ENCODE measurements at places on chromosomes 6 and 20.

GRCh38 chr20:62193079-62194025, 10.5 kb downstream of the MTG2 start:
- DNase-seq = no peak

DNA sequence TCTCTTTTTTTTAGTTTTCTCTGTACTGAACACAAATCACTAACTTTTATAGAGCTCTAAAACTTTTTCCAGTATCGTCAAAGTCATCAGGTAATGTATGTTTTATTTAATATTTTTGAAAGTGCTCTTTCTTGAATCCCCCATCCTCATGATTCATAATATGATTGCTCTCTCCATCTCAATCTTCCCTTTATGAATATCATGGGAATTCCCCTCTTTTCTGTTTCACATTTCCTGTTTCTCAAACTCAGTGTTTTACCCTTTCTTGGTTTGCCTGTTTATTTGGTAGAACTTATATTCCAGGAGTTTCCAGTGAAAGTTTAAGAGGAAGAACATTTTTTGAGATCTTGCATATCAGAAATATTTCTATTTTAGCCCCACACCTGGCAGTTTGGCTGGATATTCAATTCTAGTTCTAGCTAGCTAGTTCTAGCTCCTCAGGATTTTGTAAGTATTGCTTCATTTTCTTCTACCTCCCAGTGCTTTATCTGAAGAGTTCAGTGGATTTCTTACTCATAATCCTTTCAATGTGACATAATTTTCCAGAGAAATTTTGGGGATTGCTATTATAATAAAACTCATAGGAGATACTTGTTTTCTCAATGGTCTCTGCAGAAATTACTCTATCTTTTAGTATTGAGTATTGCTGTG, 6.1 kb upstream of the C6orf58 start:
- no peak for DNase-seq

GRCh38 chr6:129364037-129364436, 345.9 kb downstream of the ARHGAP18 start:
- peak; percentile 97 for DNase-seq

DNA sequence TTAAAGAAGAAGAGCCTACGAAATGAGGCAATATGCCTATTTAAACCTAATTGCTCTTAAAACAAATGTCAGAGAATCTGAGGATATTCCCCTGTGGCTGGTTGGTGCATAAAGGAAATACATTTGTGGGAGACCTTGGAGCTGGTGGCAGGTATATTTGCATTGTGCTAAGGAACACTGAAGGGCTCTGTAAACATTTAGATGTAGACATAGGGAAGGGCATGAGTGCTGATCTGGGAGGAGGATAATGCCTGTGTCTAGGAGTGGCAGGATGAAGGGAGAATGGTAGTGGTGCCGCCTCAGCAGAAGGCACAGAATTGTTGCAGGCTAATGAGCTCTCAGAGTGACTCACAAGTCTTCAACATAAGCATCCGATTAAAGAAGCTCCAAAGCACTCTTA, 85.8 kb downstream of the CD164 start:
- DNase-seq = peak; percentile 5

GRCh38 chr6:139748353-139749146, 374.1 kb upstream of the CITED2 start:
- no peak for DNase-seq

DNA sequence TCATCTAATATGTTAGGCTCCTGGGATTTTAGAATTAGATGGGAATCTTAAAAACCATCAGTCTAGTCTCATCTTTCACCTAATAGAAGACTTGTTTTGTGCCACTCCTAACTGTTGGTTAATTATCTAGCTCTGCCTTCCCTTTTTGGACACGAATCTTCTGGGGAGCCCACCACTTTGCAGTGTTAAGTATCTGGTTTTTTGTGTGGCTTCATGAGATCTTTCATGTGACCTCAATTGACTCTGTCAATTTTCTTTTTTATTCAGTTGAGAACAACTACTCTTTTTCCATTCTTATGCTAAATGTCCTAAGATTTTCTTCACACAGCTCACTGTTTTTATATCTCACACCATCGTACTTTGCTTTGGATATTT, 16.9 kb downstream of the TBPL1 start:
- no peak for DNase-seq

DNA sequence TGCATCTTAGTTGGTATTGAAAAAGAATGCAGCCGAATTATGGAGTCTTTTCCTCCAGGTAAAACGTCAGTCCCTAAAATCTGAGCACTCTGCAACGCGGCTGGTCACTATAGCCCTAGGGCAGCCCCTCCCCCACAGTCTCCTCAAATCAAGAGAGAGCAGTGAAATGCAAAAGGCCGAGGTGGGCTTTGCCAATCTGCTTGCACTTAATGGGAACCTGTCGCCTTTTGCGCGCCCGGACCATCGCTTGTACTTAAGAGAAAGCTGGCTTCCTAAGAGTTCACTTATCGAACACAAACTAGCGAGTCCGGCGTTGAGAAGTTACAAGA, 447 bp downstream of the MCM3 start:
- peak; percentile 63 for DNase-seq

DNA sequence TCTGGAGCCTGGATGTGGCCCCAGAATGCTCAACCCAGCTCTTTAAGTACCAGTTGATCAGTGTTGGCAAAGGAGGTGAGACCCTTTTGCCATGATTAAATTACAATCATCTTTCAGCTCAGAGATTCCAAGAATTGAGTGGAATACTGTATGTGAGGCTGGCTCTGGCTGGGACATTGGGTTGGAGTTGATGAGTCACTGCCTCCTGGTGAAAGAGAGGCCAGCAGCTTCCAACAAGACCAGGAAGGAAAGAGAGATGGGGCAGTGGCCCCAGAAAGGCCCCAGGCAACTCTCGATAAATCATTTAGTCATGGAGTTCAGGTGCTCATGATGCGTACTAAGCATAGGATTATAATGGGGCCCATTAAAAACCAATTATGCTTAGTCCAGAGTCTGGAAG, 2.1 kb downstream of the TGM6 start:
- DNase-seq = no peak

DNA sequence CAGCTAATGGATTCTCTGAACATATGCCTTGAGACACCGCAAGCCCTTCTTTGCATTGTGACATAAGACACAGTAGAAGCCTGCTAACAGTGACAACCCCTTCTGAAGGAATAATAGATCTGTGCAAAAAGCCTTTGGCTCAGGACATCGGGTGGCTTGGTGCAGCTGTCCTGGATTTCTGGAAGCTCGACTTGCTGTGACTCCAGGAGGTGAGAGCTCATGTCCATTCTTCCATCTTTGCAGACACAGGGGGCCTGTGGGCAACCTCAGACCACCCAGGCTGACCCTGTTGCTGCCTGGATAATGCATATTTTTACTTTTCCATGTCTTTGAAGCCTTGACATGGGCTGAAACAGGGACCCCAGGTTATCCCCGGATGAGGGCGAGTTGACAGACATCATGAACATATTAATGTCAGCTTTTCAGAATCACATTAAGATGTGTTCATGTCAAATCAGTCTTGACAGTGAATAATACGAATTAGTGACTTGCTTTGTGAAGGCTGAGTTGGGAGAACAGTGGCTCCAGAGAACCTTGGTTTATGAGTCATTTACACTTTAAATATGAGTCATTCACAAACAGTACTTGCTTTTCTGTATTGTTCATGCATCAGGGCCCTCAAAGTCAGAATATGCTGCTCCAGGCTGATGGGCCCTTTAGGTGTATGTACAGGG, 66.8 kb upstream of the IYD start:
- DNase-seq = no peak

DNA sequence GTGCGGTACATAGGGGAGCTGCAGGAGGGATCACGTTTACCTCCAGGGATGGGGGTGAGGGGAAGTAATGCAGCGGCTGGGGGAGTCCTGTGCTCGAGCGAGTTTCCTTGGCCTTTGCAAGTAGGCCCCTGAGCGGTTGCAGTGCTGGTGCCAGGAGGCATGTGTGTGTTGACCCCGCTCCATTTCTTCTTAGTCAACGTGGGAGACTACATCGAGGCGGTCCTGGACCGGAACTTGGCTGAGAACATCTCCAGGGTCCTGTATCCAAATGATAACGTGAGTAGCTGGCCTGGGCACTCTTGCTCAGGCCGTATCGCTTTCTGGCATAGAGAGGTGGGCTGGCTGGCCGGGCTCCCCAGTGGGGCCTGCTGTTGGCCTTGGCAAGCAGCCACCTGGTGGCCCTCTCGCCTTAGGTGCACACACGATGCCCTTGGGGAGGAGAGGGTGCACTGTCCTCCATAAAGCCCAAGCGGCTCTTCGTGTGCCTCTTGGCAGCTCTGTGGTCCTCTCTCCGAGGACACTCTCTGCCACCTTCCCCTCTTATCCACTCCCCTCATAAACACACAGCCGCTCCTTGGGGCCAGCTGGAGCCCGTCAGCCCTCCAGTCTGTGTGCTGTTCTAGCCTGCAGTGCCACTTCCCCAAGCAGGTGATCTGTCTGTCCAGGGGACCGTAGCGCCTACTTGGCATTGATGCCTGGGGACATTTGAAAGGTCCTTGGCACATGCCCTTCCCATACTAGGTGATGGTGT, 29.3 kb downstream of the PYGB start:
- DNase-seq = no peak

- DNase-seq = no peak
These were observed 19.8 kb upstream of the GJA10 start for GRCh38 chr6:89874438-89874837.

DNA sequence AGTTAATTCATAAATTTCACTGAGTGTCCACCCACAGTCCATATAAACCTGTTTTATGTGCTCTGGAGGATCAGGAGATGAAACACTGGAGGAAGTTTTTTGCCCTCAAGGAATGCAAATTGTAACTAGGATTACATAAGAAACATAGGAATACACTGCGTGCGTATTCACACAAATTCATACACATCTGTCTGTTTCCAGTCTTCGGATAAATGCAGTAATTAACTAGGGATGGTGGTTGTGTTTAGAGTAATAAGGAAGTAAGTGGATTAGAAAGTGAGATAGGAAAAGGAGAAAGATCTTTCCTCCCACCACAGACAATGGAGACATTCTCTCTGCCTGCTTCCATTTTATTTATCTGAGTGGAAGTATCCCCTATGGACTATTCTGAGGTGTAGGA, 35.7 kb upstream of the POPDC3 start:
- no peak for DNase-seq

DNA sequence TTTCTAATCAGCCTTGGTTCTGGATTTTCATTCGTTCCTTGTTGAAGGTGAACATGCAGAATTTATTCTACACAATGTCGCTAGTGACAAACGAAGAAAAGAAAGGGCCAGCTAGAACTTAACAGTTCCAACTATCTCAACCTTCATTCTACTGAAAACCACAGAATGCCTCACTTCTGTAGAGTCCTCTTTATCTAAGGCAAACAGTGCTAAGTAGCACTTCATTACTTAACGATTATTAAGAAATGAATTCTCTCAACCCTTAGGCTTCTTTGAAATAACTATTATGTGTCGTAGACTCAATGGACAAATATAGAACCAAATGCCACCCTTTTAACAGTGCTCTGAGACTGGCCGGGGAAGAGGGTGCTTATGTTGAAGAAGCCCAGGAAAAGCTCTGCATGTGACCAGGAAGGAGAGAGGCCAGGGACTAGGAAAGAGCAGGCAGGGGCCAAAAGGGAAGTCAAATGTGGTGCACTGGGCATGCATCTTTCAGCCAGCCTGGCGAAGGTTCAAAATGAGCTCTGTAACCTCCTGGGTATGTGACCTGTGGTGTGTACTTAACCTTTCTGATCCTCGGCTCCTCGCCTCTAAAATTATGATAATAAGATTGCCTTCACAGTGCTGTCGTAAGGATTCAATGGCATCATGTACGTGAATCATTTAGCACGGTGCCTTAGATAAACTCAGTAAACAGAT, 55.4 kb upstream of the BMP2 start:
- no peak for DNase-seq

- DNase-seq = no peak
These were observed 4.7 kb downstream of the ECT2L start for GRCh38 chr6:138800377-138801150.

DNA sequence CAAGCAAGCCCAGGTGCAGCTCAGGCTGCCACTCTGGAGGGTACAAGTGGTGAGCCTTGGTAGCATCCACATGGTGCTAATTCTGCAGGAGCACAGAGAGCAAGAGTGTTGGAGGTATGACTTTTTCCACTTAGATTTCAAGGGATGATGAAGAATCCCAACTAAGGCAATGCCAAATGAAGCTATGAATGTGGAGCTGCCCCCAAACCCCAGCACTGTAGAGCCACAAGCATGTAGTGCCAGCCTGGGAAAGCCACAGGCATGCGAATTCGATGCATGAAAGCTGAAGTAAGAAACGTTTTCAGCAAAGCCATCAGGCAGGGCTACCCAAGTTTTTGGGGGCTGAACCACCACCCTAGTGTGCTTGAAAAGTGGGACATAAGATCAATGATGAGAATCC, 251.1 kb downstream of the HAO1 start:
- no peak for DNase-seq

- no peak for DNase-seq
These were observed 156.2 kb downstream of the GMPR start for GRCh38 chr6:16394632-16395031.
